ENCODE measurements at places on chromosomes 11 and 22.

- no peak for DNase-seq
Observed at GRCh38 chr11:100269516-100269915, 417.6 kb upstream of the ARHGAP42 start.

- no peak for DNase-seq
Observed at GRCh38 chr11:5655474-5655873, 29.4 kb downstream of the TRIM5 start.

- no peak for DNase-seq
Observed at GRCh38 chr11:68828155-68828931, 13.4 kb downstream of the CPT1A start.

DNA sequence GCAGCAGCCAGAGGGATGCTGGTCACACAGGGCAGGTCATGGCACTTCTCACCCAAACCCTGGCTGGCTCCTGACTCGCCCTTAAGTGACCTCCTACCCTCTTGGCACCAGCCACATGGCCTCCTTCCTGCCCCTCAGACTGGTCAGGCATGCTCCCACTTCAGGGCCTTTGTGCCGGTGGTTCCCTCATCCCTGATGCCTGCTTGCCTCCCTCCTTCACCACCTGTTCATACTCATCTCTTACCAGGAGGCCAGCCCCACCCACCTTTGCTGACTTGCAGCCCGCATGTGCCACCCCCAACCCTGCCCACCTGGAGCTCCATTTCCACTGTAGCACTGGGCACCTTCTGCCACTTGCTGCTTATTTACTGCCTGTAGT is 20.1 kb downstream of the GNAZ start:
- no peak for DNase-seq

GRCh38 chr11:112583261-112583893 is 322.7 kb upstream of the PLET1 start:
- no peak for DNase-seq

- DNase-seq = no peak
Observed at GRCh38 chr11:58745705-58746364, 14.1 kb upstream of the GLYAT start.

DNA sequence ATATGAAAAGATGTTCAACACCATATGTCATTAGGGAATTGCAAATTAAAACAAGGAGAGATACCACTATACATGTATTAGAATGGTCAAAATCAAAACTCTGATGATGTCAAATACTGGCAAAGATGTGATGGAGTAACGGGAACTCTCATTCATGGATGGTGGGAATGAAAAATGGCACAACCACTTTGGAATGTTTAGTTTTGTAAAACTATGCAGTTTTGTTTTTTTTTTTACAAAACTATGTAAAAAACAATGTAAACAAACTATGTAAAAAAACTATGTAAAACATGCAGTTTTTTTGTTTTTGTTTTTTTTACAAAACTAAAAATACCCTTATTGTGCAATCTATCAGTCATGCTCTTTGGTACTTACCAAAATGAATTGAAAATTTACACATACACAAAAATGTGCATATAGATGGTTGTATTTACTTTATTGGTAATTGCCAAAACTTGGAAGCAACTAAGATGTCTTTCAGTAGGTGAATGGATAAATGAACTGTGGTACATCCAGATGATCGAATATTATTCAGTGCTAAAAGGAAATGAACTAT is 5.0 kb upstream of the USP47 start:
- DNase-seq = no peak

GRCh38 chr11:70397336-70397982 is 870 bp upstream of the CTTN start:
- no peak for DNase-seq

DNA sequence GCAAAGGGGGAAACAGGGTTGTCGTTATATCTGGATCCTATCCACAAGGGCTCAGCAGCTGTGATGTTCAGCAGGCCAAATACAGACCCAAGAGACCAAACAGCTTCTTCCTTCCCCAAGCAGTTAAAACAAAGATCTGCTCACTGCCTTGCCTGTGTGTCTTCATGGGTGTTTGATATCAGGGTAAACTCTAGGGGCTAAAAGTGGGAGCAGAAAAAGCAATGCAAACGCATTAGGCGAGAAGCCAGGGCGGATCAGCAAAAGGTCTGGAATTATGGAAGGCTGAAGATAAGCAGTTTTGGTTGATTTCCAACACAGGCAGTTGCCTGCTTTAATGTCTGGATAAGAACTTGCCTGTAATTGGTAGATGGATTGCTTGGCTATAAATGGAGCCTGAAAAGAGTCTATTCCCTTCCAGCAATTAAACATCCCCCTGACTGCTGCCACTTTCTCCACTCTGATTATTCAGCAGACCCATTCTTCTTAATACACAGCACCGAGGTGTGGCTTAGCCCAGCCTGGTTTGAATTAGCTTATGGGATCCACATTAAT is 126.3 kb downstream of the COMMD9 start:
- no peak for DNase-seq

- no peak for DNase-seq
Observed at GRCh38 chr11:129959687-129960086, 42.9 kb downstream of the PRDM10 start.

GRCh38 chr11:13776134-13776815 is 107.8 kb downstream of the FAR1 start:
- DNase-seq = peak; percentile 42

DNA sequence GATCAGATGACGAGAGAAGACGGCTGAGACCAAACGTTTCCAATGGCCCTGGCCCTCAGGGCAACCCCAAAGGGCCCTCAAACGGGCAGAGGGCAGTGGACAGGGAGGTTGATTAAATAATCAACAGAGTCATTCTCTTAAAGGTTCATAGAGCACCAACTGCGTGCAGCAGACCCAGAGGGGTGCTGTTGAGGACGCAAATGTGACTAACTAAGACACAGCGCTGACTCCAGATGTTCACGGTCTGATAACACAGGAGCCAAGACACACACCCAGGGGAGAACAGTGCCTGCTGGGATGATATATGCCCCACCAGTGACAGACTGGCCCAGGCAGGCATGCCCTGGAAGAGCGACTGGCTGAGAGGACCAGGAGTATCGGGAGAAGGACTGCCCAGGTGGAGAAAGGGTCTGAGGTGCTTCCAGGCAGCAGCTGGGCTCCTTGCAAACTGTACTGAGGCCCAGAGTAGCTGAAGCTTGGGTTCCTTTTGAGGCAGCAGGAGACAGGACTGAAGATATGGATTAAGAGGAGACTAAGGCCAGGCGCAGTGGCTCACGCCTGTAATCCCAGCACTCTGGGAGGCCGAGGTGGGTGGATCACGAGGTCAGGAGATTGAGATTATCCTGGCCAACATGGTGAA is 7.7 kb downstream of the VWCE start:
- no peak for DNase-seq

GRCh38 chr11:133943950-133944698 is 12.6 kb downstream of the IGSF9B start:
- no peak for DNase-seq

DNA sequence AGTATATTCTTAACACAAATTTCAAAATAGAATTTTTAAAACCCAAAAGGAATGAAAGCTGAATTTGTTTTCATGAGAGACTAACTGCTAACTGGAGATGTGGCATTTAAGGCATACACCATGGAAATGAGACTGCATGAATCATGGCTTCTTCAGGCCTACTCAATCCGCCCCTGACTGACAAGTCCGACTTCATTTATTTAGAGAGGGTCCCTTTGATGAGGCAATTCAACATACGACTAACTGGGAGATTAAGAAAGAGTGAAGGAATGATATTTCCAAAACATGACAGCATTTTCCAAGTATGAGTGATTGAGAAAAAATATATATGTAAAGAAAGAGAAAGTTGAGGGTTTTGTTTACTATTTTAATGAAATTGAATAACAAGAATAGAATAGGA is 720.1 kb downstream of the DLG2 start:
- no peak for DNase-seq

DNA sequence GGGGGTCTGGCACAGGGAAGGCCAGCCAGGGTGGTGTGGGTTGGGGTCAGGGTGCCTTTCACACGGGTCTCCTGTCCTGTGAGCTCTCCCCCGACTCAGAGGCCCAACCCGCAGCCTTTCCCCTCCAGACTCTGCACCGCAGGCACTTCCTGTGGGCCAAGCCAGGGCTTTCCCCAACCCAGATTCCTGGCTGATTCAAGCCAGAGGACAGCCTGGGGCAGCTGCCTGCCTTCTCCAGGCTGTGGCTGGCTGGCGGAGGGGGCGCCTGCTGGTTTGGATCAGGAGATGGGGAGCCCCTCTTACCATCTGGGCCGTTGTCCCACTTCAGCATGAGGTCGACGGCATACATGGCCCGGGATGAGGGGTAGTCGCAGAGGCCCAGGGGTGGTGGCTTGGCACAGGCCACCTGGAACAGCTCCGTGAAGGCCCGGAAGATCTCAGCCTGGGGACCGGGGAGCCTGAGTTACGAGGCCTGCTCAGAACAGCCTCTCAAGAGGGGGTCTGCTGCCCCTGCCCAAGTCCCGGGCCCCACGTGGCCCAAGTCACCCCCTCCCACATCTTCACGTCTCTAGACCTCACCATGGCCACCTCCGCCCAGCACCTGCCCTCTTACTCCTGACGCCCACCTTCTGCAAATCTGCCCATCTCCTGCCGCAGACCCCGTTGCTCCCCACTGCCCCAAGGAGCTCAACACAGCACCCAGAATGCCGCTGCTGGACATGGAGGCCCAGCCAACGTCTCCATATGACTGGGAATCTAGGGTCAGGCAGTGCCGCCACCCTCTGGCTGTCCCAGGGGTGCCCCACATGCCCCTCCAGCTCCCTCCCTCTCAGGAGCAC is 17.3 kb downstream of the TSPO start:
- no peak for DNase-seq

DNA sequence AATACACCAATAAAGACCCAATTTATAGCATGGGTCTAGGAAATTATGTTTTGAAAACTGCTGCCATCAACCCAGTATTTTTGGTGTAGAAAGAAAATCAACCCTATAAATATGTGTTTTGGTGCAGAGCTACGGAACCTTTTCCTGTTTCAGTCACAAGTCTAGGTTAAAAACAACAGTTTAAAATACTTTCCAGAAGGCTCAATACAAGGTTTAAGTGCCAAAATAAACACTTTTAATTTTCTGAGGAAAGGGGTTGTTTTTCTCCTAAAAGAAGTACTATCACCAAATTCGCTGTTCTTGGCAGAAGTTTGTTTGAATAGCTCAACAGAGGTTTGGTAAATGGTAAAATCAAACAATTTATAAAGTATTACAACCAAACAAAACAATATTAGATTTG is 201.3 kb downstream of the TMEM135 start:
- no peak for DNase-seq

DNA sequence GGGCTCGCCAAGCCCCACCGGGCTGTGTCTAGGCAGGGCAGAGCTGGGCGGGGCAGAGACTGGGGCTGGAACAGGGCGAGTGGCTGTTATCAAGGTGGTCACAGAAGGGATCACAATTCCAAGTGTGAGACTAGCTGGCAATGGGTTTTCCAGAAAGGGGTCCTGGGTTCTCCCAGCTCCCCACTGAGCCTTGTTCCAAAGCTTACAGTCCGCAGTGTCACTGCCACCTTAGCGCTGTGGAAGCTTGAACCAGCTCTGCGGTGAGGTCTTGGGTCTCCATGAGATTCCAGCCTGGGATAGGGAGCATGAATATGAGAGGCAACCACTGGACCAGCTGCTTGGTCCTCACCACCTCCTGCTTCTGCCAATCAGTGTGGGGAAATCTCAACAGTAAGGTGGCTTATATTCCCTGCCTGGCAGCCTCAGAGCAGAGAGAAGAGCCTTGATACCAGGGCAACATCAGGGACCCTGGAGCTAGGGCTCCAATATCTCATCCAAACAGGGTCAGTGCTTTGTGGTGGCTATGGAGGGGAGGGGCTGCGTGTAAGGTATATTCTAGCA is 831 bp downstream of the CD44 start:
- DNase-seq = no peak

DNA sequence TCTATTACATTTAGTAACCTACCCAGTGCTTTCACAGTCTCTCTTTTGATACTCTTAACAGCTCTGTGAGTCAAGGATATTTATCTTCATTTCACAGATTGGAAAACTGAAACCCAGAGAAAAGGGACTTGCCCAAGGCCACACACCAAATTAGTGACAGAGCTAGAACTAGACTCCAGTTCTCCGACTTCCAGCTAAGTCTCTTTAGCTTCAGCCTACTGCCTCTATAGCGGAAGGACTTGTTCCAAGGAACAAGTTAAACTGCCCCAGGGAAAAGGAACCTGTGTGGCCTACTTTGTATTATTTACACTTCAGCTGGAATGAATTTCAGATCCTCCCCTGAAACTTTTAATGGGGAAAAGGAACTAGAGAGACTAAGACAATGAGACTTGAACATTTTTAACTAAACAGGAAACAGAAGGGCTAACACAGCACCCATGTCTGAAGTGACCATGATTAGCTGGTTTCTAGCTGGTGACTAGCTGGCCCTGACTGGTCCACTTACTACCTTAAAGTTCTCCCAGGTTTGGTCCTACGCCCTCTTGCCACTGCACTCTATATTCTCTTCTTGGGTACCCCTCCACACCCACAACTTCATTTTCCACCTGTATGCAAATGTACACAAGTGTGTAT is 1.3 kb downstream of the LRRC51 start:
- no peak for DNase-seq

DNA sequence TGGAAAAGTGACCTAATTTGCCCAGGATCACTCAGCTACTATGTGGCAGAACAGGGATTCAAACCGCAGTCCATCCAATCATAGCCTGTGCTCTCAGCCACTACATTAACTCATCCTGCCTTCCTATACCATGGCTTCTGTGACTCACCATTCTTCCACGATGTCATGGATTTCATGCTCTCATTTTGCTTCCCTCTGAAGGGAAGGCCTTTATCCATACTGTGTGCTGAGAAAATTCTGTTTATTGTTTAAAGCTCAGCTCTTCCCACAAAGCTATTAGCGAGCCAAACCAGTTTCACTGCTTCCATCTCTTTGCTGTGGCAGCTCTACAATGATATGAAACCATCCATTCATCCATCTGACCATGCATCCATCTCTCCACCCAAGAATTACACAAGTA is 289.9 kb downstream of the TENM4 start:
- DNase-seq = no peak

- DNase-seq = no peak
Observed at GRCh38 chr22:44382116-44383038, 69.6 kb upstream of the SHISAL1 start.

DNA sequence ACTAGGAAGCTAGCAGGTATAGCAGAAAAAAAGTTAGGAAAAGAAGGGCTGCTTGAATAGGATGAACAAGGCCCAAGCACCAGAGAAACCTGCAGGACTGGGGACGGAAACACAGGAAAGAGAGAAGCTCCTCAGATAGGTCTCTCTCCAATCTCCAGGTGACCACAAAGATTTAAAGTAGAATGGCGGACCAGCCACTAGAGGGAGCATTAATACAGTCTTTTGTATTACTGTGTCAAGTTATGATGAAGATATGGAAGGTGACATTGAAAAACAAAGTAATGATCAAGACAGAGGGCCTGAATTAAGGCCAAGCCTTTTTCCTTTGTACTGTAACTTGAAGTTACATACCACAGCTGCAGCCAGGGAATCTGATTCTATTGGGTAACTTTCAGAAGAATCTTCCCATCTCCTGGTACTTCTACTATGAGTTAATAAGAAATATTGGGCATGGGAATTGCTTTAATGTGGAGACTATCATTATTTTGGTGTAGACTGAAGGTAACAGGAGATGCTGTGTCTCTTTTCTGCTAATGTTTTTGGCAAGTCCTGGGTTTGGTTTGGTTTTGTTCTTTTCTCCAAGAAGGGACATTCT is 33.8 kb downstream of the OR2AG2 start:
- peak; percentile 83 for DNase-seq

GRCh38 chr22:17258015-17258787 is 39.0 kb upstream of the ADA2 start:
- DNase-seq = peak; percentile 42
